ENCODE measurements at places on chromosomes 11 and 22.
A peak's percentile ranks its signal among the peaks of the same experiment; 100 is the strongest.

DNA sequence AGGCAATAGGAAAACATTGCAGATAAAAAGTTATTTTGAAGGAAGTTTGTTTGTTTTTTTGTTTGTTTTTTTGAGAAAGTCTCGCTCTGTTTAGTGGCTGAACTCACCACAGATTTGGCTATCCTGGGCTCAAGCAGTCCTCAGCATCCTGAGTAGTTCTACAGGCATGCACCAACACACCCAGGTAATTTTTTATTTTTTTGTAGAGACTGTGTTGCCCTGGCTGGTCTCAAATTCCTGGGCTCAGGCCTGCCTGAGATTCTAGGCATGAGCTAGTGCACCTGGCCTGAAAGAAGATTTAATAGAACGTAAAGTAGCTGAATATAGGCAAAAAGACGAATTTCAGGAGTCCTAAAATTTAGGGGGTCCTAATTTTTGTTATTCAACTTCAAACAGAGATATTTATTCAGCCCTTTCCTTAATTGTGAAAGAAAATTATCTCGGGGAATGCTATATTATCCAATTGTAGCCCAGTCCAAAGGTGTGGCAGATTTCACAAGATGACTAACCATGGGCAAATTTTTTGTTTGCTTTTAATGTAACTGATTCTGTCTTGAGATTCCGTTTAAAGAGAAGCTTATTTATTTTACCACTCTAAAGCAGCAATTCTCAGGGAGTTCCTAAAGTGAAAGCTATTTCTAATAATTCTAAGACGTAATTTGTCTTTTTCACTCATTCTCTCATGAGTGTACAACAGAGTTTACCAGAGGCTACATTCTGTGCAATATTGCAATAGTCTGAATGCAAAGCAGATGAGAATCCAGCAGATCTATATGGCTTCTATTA lies 940 bp downstream of the IL18 start:
- no peak for DNase-seq

DNA sequence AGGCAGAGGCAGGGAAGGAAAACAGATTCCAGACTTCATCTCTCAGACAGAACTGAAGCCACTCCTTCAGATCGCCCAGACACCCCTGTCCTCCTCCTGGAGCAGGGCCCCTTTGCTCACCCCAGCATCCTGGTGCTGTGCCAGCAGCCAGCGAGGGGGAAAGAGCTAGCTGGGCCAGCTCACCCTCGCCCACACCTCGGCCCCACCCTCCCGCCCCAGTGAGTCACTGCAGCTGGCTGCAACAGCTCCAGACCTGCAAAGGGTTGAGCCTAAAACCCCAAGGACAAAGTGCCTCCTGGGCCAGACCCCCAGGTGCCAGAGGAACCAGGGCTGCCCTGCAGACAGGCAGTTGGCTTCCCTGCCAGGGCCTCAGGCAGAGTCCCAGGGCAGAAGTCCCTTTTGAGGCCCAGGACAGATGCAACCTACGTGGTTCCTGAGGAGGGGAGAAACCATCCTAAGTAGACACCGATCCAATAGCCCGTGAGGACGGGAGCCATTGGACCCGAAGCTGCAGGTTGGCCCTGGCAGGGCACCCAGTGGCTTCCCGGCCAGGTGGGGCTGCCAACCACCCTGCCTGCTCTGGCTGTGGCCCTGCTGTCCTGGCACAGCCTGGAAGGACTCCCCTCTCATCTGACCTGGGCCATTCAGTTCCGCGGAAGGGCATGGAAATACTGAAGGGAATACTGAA lies 7.2 kb downstream of the AHNAK start:
- DNase-seq: peak; percentile 93

DNA sequence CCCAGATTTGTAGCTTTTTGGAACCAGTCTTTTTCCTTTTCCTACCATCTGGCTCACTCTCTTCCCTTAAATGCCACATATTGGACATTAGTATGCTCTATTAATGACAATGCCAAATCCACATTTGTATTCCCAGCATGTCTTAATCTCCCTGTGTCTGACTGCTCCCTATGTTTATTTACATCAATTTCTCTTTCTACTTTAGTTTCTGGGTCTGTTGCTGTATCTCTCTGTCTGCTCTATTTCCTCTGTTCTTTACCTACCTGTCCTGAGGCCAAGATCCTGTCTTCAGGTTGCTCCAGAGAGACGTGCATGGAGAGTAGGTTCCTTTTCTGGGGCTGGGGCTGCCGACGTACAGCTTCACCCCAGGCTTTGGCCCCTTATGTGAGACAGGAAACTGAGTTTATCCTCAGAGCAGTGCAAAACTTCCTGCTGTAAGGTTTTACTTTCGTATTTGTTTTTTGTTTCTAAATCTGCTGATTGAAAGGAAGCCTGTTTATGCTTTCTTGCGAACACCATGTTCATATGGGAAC lies 25.6 kb downstream of the OR2AG2 start:
- no peak for DNase-seq

GRCh38 chr11:119206511-119207414 lies 624 bp downstream of the CBL start:
- DNase-seq: peak; percentile 19

DNA sequence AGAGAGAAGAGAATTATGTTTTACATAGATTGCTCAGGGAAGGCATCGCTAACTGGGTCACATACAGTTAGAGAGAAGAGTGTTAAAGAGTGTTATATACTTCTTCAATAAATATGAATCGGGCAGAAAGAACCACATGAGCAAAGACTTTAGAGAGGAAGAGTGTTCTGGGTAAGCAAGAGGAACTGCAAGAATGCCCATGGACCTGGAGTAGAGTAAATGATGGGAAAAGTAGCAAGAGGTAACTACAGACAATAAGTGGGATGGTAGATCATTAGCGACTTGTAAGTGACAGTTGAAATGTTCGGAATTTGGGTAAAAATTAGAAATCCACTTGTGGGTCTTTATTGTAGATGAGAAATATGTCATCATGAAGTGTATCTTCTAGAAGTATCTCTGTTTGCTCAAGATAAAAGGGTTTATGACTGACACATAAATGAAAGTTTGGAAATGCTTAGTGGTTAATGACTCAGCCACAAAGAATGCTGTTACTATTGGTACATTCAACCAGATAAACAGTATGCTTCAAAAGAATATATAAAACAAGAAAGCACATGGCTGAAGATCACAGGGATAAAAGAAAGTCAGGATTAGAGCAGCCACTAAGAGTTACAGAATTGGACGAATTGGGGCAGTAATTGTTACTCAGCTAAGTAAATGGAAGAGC lies 229.3 kb downstream of the CASP12 start:
- DNase-seq: peak; percentile 92

- no peak for DNase-seq
Observed at GRCh38 chr11:78224506-78224905, 35.8 kb downstream of the USP35 start.

GRCh38 chr11:10659339-10660216 lies 34.0 kb downstream of the IRAG1 start:
- DNase-seq: peak; percentile 94

- DNase-seq: peak; percentile 34
Observed at GRCh38 chr11:69949327-69949726, 128.8 kb upstream of the ANO1 start.

DNA sequence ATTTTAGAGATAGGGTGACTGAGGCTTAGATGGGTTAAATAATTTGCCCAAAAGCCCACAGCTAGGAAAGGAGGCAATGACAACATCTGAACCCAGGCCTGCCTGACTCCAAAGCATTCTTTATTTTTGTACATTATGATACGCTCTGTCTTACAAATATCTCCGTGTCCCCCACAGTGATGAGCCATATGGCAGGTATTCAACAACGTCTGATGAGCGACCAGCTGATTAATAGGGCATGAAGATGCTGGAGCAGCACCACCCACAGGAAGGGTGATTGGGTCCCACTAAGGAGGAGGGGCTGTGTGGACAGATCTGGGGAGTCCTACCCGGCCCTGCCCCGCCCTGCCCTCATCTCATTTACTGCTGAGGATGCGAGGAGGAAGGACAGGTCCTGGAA lies 380.6 kb downstream of the CADM1 start:
- DNase-seq: no peak

GRCh38 chr11:1194977-1195681 lies 27.7 kb upstream of the MUC5B start:
- no peak for DNase-seq

All from fibroblast of mammary gland (primary cell).